ENCODE measurements at places on chromosomes 12 and 14.

- no peak for DNase-seq
Measured at GRCh38 chr12:541676-542324, 82.1 kb downstream of the B4GALNT3 start.

GRCh38 chr14:59274991-59275391 is 86.5 kb downstream of the DAAM1 start:
- DNase-seq, result no peak

DNA sequence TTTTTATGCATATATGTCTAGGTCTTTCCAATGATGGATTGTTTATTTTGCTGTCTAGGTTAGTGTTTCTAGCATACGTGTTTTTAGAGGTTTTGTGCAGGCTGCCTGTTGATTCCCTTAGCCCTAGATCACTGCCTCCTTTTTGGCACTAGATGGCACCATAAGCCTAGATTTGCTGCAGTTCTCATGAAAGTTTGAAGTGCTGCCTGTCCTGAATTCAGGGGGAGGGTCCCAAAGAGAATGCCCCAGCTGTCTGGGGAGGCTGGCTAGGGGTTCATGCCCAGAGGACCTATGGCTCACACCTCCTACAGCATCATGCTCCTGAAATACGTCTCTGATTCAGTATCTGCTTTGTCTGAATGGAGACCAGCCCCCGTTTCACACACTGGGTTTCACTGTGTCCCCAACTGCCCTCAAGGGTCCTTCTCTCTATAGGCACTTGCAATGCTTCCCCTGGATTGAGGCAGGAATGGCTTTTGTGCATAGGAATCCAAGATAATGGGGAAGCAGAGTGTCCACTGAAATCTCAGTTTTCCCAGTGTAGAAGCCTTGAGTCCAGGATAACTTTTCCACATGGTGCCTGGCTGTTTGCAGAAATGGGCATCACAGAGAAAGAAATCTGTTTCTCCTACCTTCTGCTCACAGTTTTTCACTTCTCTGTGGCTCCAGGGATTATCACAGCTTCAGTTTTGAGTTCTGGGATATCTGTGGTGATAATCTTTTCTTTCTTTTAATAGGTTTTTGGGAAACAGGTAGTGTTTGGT is 14.2 kb upstream of the TXNRD1 start:
- DNase-seq, result peak; percentile 56

GRCh38 chr12:47586952-47587669 is 118.7 kb downstream of the RPAP3 start:
- no peak for DNase-seq

- no peak for DNase-seq
Measured at GRCh38 chr14:68047906-68048305, 228.3 kb downstream of the RAD51B start.

GRCh38 chr12:90287585-90287984 is 578.9 kb upstream of the ATP2B1 start:
- no peak for DNase-seq

DNA sequence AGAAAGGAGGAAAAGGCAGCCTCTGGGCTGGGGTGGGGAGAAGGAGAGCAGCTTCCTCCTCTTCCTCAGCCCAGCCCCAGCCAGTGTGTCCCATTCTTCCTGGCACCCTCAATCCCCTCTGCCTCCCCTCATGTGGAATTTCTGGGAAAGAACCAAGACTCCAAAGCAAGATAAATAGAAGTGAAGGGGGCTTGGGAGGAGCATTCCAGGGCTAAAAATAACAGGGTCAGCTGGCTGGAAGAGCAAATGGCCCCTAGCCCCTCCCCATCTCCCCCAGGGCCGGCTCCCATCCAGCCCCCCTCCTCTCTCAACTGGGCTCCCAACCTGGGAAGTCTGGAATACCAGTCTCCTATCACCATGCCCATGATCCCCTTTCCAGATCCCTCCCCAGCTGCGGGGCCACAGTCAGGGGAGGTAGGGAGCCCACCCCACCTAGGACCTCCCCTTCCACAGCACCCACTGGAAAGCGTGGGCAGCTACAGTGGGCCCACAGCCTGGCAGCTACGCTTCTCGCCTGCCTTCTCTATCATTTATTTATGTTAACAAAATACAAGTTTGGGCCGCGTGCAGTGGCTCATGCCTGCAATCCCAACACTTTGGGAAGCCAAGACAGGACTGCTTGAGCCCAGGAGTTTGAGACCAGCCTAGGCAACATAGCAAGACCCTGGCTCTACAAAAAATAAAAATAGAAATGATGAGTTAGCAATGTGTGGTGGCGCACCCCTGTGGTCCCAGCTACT is 88.3 kb downstream of the IRF2BPL start:
- DNase-seq, result no peak

DNA sequence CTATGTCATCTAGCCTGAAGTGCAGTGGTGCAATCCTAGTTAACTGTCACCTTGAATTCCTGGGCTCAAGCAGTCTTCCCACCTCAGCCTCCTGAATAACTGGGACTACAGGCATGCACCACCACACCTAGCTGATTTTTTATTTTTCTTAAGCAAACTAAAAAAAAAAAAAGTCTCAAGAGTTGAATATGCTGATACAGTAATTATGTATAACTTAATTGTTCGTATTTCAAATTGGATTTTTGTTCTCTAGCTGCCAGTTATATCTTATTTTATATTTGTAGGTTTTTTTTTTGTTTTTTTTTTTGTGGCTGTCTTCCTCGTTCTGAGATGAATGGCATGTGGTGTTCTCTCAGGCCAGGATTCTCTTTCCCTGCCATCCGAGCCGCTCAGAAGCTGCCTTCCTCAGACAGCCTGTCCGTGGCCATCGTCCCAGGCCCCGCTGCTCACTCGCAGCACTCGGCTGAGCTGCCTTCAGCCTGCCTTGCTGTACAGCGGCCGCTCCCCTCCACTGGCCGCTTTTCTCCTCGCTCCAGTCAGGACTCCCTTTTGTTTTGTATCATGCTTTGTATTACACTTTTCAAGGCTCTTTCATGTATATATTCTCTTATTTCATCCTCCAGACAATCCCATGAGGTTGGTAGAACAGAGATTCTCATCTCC is 53.3 kb downstream of the WDR20 start:
- no peak for DNase-seq

DNA sequence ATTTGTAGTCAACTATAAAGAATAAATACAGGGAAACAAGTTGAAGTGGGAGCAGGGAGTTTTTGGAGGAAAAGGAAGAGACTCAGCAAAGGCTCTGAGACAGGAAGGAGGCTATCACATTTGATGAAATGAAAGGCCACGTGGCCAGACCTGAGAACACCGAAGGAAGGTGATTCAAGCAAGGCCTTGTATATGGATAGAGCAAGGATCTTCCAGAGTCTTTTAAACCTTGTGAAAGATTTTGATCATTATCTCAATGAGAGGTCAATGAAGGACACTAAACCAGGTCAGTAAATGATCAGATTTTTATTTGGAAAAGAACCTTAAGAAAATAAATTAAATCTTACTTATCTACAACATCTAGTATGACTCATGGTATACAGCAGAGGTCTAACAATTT is 523.5 kb downstream of the SLC16A7 start:
- no peak for DNase-seq

- DNase-seq, result no peak
Measured at GRCh38 chr14:65002586-65003210, 16.0 kb downstream of the FNTB start.

GRCh38 chr12:103667125-103667524 is 80.1 kb downstream of the STAB2 start:
- no peak for DNase-seq

- no peak for DNase-seq
Measured at GRCh38 chr14:102822311-102822863, 45.1 kb downstream of the TRAF3 start.

DNA sequence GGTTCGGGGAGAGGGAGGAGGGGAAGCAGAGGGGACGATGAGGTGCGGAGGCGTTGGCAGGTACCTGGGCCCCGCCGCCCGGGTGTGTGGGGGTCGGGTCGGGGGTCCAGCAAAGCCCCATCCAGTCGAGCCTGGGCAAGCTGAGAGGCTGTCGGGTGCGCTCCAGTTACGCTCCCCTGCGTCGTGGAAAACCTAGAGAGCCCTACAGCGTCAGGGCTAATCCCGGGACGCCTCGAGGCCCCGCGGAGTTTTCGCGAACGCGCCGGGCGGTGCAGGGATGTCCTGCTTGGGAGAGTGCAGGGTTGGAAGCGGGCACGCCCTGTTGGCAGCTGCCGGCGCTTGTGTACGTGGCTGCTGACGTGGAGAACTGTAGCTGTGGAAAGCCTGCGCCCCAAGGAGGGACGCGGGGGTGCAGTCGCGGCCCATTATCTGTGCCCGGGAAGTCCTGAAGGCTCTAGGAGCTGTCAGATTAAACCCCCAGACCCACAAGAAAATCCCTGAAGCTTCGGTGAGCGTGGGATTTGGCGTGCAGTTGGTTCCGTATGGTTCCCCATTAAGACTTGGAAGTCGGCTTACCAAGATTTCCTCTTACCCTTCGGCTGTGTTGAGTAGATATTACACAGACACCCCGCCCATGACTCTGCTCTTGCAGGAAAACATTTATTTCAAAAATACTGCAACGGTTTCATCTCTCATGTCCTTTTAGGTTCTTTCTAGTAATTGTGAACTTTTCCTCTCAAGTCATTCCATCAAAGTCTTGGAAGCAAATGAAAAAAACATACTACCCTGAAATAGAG is 11.3 kb upstream of the SLC38A2 start:
- DNase-seq, result peak; percentile 76

DNA sequence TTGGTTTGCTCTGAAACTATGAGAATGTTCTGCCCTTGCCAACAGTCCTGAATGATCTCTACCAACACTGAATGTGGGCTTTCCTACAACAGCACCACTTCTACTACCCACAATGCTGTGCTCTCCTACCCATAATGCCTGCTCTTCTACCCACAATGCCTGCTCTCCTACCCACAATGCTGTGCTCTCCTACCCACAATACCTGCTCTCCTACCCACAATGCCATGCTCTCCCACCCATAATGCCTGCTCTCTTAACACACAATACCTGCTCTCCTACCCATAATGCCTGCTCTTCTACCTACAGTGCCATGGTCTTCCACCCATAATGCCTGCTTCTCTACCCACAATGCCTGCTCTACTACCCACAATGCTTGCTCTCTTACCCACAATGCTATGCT is 92.3 kb downstream of the KCNK13 start:
- DNase-seq, result no peak

- DNase-seq, result no peak
Measured at GRCh38 chr12:39354955-39355354, 88.0 kb downstream of the KIF21A start.

GRCh38 chr12:90335566-90335965 is 619.4 kb downstream of the CCER1 start:
- DNase-seq, result no peak

- no peak for DNase-seq
Measured at GRCh38 chr12:16788506-16789203, 182.7 kb upstream of the LMO3 start.

- no peak for DNase-seq
Measured at GRCh38 chr12:29552324-29552927, 54.9 kb upstream of the OVCH1 start.

DNA sequence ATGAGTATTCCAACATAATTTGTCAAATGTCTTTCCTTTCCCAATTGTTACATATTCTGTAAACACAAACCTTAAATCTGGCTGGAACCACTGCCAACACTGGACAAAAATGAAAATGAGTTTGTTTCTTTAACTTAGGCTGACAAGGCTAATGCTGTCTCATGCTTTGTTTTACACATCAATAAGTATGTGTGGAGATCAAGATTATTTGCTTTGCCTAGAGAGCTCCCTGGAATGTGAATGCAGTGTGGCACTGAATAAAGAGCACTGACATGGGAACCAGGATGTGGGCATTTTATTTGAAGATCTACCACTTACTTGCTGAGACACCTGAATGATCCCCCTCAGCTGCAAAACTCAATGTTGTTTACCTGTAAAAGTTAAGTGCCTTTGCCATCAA is 61.7 kb downstream of the RALGAPA1 start:
- no peak for DNase-seq

DNA sequence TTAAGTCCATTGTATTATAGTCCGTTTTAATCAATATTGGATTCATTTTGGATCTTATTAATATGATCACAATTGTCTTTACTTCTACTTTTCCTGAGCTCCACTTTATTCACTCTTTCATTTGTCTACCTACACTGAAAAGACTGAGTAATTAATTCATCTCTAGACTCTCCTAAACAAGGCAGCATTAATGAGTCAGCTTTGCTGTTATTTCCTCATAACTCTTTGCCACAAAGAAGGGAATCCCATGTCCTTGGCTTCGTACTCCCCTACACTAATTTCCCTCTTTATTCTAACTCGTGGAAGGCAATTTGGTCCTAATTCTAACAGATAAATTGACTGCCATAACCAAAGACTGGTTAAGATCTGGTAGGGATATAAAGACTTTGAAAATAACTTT is 91.9 kb downstream of the ARMH4 start:
- DNase-seq, result no peak

GRCh38 chr12:28104903-28105864 is 85.1 kb upstream of the CCDC91 start:
- DNase-seq, result no peak

DNA sequence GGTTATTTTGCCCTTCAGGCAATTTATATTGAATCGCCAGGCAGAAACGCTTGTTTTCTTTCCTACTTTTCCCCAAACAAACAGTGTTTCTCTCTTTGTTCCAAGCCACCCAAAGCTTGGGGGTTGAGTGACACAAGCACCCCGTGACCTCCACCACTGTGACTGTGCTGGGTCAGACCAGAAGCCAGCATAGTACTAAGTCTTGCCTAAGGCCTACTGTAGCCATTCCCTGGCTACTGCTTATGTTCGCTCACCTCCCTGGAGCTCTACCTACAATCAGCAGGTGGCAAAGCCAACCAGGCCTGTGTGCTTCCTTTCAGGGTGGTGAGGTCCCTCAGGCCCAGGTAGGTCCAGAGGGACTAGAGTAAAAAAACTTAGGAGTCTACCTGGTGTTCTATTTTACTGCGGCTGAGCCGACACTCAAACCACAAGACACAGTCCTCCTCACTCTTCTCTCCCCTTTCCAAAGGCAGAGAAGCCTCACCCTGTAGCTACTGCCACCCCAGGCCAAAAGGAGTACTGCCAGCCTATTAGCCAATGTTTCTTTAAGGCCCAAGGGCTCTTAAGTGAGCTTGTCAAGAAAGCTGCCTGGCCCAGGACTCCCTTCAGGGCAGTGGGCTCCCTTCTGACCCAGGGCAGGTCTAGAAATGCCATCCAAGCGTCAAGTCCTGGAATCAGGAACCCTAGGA is 411.8 kb upstream of the MIS18BP1 start:
- no peak for DNase-seq

GRCh38 chr14:101654051-101654450 is 92.8 kb downstream of the DIO3 start:
- no peak for DNase-seq

- DNase-seq, result no peak
Measured at GRCh38 chr12:54749191-54749818, 101.1 kb upstream of the DCD start.

GRCh38 chr12:124687917-124688316 is 120.5 kb upstream of the NCOR2 start:
- DNase-seq, result no peak

GRCh38 chr12:66092559-66093269 is 37.8 kb downstream of the LLPH start:
- no peak for DNase-seq
